ENCODE measurements at places on chromosomes 6 and 20. TPM values are rescaled to one million over a fixed set of nuclear protein-coding genes. Genes with fewer than 3 reads are reported as not detected.

- no peak for DNase-seq
These were observed 39.1 kb downstream of the NRN1 start for GRCh38 chr6:5967594-5967993.

DCBLD1 gene
- 44.4 TPM for total RNA-seq

PRSS16 gene
- total RNA-seq, result not detected

LZTS3 gene
- total RNA-seq, result 6.1 TPM

FILIP1 gene
- total RNA-seq, result 0.33 TPM

DDO gene
- 8.7 TPM for total RNA-seq

- DNase-seq, result peak; percentile 39
These were observed at the start of gene SLC17A9 for GRCh38 chr20:62952373-62952967. SLC17A9 (plus strand) TSS chr20:62952709; CDS start chr20:62952831, 122 bp downstream.

DNA sequence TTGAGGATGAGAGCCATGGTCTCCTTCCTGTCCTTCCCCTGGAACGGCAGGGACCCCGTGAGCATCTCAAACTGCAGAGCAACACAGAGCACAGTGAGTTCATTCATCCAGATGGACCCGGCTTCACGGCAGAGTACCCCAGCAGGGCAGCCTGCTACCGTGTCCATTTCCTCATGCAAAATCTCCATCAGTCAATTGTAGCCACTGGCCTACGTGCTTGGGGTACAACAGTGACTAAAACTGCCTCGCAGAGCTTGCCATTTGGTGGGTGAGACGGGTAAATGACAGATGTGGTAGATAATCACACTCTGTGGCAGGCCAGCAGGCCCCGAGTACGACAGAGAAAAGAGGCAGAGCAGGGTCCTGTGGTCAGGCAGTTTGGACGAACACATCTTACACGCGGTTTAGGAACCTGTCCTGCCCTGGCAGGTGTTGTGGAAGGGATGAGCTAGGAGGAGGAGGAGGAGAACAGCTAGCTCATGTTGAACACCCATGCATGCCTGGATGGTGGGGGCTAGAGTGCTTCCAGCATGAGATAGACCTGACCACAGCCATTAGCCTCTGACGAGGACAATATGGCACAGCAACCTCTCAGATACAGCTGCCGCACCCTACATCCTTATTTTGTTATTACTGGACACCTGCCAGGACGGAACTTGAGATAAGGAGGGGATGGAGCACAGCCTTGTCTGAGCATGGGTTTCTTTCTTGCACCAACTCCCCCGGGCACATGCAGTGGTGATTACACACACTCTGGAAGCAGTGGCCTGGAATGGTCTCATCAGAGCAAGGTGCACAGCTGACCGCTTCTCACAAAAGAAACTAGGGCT is 95.6 kb downstream of the RAMACL start:
- peak; percentile 83 for DNase-seq

CASS4 gene
- 14.9 TPM for total RNA-seq

- peak; percentile 68 for DNase-seq
These were observed 178.8 kb upstream of the AKAP12 start for GRCh38 chr6:151060766-151061531.

CLIC5 gene
- total RNA-seq, result not detected

GRCh38 chr6:148898376-148899014 is 151.7 kb downstream of the UST start:
- peak; percentile 39 for DNase-seq

- DNase-seq, result no peak
These were observed 43.0 kb downstream of the NTSR1 start for GRCh38 chr20:62751551-62752150.

- DNase-seq, result no peak
These were observed 90.4 kb downstream of the FARS2 start for GRCh38 chr6:5351552-5352210.

Data from fibroblast of lung (primary cell).